ENCODE measurements at places on chromosomes 7 and 10. TPM values are rescaled to one million over a fixed set of nuclear protein-coding genes. Genes with fewer than 3 reads are reported as not detected.

DNA sequence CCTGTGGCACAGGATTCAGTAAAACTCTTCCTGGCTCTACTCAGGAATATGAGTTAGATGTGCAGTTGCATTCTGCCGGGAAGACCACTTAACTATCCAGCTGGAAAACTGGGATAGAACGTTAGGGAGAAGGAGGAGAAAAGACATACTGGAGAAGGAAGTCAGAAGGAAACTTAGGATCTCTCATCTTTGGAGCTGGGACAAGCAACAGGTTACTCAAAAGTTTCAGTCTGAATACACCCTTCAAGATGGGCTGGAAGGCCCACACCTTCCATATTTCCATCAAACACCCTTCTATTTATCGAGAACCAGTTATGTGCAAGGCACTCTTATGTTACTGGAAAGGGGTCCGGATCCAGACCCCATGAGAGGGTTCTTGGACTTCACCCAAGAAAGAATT lies 440.4 kb upstream of the NRP1 start:
- no peak for DNase-seq

- no peak for DNase-seq
Measured at GRCh38 chr7:121531175-121532070, 135.3 kb upstream of the FAM3C start.

DNA sequence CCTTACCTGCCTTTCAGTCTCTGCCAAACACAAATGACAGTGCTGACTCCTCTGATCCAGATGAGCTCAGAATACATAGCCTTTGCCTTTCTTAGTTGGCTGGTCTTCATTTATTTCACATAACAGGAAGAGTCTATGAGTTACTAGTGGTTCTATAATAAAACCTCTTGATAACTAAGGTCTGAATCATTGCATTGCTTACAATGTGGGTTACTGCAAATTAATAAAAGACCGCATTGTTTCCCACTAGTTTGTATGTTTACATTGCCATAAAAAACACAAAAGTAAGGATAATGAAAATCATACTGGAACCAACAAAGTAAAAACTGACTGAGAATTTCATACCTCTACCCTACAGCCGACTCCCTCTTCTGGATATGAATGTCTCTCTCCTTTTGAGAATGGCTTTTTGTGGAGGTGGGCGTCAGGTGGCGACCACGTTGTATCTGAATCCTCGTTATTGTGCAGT lies 62.0 kb upstream of the AKR1E2 start:
- DNase-seq: no peak

DNA sequence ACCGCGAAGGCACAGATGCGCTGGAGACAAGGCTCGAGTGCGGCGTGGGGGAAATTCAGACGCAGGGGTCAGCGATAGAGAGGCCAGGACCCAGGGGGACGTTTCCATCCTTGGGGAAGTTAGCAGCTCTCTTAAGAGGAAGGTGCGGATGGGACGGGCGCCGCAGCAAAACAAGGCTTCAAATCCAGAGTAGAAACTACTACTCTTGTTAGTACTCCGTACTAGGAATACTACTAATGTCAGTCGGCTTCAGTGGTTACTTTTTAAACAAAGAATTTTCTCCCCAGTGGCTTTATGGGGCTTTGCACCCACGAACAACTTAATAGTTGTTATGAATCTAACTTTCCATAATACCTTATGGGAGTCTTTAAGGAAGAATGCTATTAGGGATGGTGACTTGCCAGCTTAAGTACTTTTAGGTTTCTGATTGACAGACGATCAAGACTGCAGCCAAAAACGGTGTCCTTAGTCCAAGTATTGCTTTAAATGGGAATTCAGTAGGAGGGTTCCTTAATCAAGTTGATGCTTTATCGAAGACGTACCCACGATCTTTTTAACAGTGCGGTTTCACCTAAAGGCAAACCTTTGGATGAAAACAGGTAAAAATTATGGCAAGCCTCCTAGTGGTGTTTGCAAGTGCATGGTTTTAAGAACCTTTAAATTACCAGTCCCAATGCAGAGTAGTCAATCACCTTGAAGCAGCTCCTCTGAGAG lies 812 bp upstream of the IDE start:
- no peak for DNase-seq

The AKR1C4 gene
- total RNA-seq: 0.13 TPM

DNA sequence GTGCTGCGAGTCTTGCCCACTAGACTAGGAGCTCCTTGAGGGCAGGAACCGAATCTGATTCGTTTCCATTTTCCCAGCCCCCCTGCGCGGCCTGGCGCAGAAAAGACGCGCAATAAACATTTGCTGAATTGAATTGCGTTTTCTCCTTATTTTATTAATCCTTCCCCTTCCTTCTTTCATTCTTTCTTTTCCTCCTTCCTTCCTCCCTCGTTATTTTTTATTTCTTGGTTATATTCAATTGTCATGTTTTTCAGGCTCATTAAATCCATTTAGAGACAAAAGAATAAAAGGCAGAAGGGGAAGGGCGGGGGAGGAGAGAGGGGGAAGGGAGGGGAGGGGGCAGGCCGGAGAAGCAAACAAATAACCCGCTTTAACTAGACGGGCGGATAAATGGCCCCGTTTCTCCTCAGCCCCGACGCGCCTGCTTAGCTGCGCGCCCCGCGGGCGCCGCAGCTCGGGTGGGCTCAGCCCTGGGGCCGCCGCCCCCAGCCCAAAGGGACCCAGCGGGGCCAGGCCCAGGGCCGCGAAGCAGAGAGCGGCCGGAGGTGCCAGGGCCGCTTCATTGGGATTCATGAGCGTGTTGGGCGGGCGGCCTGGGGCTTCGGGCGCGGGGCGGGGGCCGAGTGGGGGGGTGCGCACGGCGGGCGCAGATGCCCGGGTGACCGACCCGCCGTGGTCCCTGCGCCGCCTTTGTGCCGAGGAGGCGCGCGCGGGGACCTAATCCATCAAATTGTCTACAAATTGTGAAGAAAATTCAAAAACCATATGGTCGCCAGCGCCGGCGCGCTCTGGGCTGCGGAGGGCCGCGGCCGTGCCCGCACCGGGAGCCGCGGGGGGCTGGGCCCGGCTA lies 5.0 kb downstream of the LBX1 start:
- DNase-seq: no peak

GRCh38 chr10:71250405-71250804 lies 38.0 kb downstream of the UNC5B start:
- no peak for DNase-seq

GRCh38 chr10:133590226-133590969 lies 25.0 kb upstream of the SYCE1 start:
- no peak for DNase-seq

GRCh38 chr7:151568956-151569940 lies 49.6 kb upstream of the RHEB start:
- DNase-seq: no peak

Measured in dermis microvascular lymphatic vessel endothelial cell (primary cell).